ENCODE measurements at places on chromosomes 11 and 22.

DNA sequence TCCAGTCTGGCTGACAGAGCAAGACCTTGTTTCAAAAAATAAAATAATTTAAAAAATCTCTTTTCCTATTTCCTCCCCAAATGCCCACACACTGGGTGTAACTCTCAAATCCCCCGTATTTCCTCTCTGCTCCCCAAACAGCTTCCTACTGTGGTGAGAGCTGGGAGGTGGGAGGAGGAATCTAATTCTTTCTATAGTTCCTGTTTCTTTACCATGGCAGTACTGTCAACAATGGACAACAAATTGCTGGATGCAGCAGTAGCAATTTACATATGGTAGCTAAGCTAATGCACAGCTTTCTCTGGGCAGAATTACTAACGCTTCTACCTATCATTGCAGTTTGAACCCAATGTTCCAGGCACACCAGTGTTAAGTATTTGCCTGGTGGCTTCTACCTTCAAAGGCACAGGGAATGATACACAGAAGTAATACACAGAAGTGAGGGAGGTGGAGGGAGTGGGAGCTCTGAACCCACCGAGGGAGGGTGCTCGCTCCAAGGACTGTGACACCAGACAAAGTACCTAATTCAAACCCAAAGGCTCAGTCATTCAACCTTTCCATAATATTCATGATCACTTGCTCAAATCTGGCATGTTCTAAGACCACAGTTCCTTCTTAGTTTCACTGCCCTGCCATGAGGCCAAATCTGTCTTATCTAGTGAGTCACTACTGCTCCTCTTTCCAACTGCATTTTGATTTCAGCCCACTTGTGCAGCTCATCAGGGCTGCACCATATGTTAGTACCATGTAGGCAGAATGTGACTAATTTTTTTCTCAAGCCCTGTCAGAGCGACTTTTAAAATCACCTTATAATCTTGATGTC is 37.9 kb downstream of the CELF1 start:
- DNase-seq, result no peak

- DNase-seq, result no peak
Measured at GRCh38 chr11:33291004-33291777, 34.0 kb downstream of the HIPK3 start.

DNA sequence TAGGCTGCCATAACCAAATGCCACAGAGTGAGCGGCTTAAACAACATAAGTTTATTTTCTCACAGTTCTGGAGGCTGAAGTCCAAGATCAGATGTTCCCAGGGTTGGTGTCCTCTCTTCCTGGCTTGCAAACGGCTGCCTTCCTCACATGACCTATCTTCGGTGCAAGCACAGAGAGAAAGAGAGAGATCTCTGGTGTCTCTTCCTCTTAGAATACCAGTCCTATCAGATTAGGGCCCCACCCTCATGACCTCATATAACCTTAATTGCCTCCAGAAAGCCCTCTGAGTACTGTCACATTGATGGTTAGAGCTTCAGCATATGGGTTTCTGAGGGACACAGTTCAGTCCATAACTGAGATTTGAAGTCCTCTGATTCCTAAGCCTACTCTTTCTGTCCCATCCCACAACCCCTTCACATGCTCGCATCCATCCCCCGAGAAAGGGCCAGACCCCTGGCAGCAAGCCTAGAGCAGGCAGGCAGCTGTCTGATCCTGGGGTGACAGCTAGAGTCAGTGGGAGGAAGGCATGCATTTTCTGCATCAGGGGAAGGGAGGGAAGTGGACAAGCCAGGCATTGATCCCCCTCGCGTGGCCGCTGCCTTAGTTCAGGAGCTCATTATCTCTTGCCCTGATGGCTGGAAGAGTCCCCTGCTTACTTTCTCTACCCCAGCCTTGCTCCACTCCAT is 114.1 kb downstream of the FAR1 start:
- DNase-seq, result no peak

- no peak for DNase-seq
Measured at GRCh38 chr11:46669711-46670139, 30.7 kb downstream of the ARHGAP1 start.

DNA sequence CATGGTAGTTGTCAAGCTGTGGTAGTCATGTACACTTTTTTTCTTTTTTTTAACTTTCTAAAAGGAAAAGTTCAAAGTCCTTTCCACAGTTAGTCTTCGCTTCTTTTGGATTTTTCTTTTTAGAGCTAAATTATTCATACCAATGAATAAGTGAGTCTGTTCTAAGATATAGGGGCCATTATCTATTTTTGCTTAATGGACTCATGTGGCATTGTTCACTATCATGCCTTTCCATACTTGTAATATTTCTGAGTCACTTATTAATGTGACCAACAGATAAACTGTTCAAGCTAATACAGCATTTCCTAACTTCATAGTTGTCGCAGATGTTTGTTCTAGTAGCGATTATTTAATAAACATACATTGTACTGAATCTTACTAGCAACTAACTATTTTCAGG is 8.0 kb upstream of the B3GNT6 start:
- DNase-seq, result no peak
